PC-9 (cell line): ENCODE measurements at places on chromosomes 7 and 10. TPM values are rescaled to one million over a fixed set of nuclear protein-coding genes. Genes with fewer than 3 reads are reported as not detected.

GRCh38 chr7:135661311-135662122, 797 bp upstream of the STMP1 start:
- DNase-seq, result no peak

GRCh38 chr7:43594020-43594419, 11.1 kb downstream of the STK17A start:
- DNase-seq, result no peak

The CCDC3 gene
- 0.13 TPM in 1 of 2 replicates, not detected in the other for total RNA-seq

DNA sequence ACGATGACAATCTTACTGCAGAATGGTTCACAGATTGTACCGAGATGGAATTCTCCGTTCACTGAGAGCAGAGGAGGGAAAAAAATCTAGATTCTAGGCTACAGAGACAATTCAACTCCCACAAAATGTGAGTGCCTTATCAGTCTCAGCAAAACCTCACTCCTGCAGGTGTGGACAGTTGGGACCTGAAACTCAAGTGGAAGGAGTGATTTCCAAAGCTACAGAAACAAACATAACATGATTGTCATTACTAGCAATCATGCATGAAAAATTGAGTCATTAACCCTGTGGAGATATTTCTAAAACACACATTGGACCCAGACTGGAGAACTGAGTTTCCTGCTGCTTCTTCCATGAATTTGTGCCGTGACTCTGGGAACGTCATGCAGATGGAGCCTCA, 70.3 kb downstream of the CALML3 start:
- DNase-seq, result peak; percentile 46

GRCh38 chr7:96121752-96122151, 200.1 kb downstream of the SLC25A13 start:
- DNase-seq, result no peak

DNA sequence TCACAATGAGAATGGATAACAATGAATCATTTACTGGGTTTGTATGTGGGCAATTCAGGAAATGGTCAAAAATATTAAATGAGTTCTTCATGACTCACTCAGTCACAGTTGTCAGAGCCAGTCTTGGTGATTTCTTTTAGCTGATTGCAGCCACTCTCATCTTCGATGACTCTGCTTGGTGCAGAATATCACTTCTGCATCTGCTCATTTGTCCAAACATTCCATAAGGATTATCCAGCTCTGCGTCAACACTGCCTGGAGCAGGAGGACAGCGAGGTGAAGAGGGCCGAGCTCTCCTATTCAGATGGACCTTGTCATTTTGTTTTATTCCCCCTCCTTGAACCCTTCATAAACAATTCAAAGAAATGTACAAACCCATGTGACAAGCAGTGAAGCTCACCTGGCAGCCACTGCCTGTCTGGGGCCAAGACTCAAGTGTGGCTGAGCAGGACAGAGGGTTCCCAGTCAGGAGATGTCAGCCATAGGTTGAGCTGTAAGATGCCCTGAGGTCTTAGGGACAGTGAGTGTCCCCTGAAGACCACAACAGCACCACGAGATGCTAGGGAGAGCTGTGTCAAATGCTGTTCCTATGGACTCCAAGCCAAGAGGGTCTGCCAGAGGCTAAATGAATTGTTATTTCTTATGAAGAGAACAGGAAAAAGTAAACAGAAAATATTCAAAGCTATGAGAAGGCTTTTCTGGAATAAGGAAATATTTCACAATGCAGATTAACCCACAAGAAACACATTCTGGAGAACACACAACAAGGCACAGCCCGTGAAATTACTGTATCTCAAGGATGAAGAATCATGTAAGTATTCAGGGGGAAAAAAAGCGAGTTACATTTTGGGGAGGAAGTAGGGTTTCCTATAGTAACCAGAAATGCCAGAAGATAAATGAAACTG, 33.1 kb upstream of the EGFR start:
- DNase-seq, result peak; percentile 100

The DYDC1 gene
- not detected in 2 replicates for total RNA-seq

The AGAP5 gene
- total RNA-seq, result 13.4 and 14.0 TPM in 2 replicates

DNA sequence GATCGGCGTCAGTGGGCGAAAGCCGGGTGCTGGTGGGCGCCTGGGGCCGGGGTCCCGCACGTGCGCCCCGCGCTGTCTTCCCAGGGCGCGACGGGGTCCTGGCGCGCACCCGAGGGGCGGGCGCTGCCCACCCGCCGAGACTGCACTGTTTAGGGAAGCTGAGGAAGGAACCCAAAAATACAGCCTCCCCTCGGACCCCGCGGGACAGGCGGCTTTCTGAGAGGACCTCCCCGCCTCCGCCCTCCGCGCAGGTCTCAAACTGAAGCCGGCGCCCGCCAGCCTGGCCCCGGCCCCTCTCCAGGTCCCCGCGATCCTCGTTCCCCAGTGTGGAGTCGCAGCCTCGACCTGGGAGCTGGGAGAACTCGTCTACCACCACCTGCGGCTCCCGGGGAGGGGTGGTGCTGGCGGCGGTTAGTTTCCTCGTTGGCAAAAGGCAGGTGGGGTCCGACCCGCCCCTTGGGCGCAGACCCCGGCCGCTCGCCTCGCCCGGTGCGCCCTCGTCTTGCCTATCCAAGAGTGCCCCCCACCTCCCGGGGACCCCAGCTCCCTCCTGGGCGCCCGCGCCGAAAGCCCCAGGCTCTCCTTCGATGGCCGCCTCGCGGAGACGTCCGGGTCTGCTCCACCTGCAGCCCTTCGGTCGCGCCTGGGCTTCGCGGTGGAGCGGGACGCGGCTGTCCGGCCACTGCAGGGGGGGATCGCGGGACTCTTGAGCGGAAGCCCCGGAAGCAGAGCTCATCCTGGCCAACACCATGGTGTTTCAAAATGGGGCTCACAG, 1.1 kb downstream of the EGFR start:
- peak; percentile 62 for DNase-seq

DNA sequence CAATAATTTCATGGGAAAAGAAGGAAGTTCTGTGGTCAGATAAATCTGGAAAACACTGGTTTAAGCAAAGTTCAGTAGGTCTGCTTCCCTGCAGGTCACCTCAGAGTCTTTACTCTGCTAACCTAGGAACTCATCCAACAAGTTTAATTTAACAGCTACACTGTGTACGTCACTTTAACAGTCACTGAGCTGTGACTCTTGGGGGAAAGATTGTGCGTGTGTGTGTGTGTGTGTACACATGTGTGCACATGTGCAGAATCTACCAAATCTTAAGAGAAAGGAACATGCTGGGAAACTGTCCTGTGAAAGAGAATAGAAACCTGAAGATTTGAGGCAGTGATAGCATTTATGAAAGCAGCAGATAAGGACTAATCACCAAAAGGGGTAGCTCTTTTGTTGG, 62.6 kb downstream of the IKZF1 start:
- DNase-seq, result no peak

The PDCD11 gene
- 20.4 and 20.5 TPM in 2 replicates for total RNA-seq

The NXPH1 gene
- total RNA-seq, result not detected in 2 replicates

The AZGP1 gene
- total RNA-seq, result 0.70 TPM in 1 of 2 replicates, not detected in the other

The CDK5 gene
- total RNA-seq, result 45.7 and 58.4 TPM in 2 replicates

The NKX1-2 gene
- 1.6 and 2.9 TPM in 2 replicates for total RNA-seq

The NPFFR1 gene
- total RNA-seq, result 0.05 and 0.09 TPM in 2 replicates

DNA sequence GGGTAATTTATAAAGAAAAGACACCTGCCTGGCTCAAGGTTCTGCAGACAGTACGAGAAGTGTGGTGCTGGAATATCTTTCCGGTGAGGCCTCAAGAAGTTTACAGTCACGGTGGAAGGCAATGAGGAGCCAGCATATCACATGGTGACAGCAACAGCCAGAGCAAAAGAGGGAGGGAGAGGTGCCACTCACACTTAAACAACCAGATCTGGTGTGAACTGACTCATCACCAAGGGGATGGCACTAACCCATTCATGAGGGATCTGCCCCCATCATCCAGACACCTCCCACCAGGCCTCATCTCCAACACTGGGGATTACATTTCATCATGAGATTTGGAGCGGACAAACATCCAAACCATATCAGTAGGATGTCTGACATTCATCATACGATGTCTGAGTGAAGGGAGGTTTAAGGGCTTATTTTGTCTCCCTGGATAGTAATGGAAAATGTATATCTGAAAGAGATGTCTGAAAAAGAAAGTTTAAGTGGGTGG, 23.5 kb upstream of the KBTBD2 start:
- DNase-seq, result no peak

DNA sequence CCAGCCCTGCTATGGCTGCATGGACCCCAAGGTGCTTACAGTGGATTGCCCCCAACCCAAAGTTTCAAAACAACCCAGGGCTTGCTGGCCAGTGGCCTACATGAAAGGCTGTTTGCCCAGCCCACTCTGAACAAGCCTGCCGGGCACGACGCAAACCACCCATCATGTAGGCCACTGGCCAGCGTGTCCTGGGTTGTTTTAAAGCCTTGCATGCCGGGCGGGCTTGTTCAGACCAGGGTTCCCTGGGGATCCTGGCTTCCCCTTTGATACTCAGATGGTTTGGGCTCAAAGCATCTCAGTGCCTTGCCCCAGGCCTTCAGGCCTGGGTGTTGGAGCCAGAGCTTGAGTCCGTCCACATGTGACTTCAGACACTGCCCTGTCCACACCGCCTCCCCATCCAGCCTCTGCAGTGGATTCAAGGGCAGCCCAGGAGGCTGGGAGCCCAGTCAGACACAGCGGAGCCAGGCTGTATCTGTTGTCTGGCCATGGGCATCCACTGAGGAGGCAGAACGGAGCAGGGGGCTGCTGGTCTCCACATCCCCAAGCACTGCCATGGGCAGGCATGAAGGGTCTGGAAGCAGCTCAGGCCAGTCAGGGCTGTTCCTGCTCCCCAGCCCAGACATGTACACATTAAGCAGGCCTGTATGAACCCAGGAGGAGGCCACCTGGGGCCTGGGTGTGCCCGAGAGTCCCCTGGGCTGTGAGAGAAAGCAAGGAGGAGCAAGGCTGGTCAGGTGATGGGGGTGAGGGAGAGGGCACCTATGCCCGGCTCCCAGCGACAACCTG, 4.0 kb upstream of the ADIRF start:
- DNase-seq, result no peak

GRCh38 chr10:118983263-118983662, 46.3 kb upstream of the NANOS1 start:
- no peak for DNase-seq

The TPK1 gene
- 0.65 and 0.90 TPM in 2 replicates for total RNA-seq

DNA sequence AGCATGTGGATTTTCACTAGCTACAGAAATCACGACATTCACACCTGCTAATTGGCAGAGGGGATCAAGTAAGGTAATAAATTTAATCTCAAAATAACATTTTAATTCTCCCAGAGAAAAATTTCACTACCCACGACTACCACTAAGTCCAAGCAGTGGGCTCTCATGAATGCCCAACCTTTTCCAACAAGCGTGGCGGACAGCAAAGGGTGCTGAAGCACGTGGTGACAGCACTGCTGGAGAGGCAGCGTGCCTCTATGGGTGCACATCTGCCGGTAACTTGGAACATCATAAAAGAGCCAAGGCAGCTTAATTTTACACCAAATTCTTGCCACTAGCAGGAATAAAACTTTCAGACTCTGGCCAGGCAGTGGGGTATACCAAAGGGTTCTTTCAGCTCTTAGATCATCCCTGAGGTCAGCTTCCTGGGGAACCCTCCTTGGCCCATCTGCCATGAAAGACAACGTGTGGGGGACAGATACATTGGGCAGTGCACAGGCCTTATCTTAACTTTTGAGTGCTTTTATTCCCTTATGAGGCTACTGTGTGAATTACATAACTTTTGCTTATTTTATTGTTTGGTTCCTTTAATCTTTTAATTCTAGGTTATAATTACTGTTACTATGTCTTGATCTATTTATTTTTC, 206.7 kb upstream of the KCTD7 start:
- DNase-seq, result no peak

DNA sequence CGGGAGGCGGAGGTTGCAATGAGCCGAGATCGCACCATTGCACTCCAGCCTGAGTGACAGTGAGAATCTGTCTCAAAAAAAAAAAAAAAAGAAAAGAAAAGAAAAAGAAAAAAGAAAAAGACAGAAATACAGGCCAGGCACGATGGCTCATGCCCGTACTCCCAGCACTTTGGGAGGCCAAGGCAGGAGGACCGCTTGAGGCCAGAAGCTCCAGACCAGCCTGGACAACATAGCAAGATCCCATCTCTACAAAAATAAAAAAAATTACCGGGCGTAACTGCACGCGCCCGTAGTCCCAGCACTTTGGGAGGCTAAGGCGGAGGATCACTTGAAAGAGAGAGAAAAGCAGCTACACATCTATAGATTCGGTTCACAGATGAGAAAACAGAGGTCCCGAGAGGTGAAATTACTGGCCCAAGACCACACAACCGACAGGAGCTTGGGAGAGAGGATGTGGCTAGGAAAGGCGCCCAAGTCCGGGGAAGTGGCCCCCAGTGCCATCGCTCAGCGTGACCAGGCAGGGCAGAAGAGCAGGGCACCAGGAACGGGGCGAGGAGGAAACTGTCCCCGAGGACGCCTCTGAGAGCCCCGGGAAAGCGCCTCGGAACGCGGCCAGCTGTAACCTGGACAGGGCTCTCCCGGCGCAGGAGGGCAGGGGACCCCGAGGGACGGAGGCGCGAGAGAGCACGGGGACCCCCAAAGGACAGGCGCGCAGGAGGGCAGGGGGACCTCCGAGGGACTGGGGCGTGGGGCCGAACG, 612 bp downstream of the SNX8 start:
- peak; percentile 42 for DNase-seq

The HTR7 gene
- 0.52 and 0.55 TPM in 2 replicates for total RNA-seq
